ENCODE measurements at places on chromosomes 4 and X.

GRCh38 chr4:7000421-7001176, 42.6 kb upstream of the TADA2B start:
- no peak for DNase-seq

DNA sequence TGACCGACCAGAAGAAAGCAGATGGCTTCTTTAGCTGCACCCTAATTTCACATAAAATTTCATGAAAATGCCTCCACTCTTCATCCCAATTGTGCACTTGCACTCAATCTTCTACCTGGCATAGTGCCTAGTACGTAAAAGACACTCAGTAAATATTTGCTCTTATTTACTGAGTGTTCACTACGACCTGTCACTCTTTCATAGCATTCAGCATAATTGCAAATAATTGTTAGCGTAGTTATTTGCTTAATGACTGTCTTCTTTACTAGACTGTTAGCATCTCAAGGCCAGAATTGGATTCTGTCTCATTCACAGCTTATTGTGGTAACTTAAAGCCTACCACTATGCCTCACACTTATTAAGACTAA, 130.2 kb downstream of the ENOX2 start:
- no peak for DNase-seq

- DNase-seq = peak; percentile 54
Measured at GRCh38 chr4:93764639-93765246, 63.8 kb upstream of the ATOH1 start.

- no peak for DNase-seq
Measured at GRCh38 chrX:46325312-46325877, 219.8 kb downstream of the ZNF674 start.

DNA sequence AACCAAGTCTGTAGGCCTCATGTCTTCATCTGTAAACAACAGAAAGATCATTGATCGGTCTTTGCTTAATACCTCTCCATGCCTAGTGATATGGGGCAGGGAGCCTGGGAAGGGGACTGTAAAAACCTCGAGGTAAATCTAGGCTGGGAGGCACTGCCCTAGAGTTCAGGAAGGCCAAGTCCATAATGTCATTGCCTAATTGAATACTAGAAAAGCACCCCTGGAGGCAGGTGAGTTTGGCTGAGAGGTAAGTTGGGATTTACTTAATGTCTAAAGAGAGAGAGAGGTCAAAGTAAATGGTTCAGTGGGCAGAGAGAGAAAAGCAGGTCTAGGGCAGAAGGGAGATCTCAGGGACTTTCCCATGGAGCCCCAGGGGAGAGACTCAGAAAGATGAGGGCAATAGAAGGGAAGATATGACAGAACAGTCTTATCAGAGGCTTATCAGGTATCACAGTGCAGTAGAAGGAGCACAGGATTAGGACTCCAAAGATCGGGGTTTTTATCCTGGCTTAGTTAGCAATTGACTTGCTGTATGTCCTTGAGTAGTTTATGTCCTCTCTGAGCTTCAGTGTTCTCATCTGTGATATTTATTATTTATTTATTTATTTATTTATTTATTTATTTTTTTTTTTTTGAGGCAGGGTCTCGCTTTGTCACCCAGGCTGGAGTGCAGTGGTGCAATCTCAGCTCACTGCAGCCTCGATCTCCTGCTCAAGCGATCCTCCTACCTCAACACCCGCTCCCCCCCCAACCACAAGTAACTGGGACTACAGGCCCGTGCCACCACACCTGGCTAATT, 85.2 kb downstream of the SLC16A2 start:
- DNase-seq = no peak

DNA sequence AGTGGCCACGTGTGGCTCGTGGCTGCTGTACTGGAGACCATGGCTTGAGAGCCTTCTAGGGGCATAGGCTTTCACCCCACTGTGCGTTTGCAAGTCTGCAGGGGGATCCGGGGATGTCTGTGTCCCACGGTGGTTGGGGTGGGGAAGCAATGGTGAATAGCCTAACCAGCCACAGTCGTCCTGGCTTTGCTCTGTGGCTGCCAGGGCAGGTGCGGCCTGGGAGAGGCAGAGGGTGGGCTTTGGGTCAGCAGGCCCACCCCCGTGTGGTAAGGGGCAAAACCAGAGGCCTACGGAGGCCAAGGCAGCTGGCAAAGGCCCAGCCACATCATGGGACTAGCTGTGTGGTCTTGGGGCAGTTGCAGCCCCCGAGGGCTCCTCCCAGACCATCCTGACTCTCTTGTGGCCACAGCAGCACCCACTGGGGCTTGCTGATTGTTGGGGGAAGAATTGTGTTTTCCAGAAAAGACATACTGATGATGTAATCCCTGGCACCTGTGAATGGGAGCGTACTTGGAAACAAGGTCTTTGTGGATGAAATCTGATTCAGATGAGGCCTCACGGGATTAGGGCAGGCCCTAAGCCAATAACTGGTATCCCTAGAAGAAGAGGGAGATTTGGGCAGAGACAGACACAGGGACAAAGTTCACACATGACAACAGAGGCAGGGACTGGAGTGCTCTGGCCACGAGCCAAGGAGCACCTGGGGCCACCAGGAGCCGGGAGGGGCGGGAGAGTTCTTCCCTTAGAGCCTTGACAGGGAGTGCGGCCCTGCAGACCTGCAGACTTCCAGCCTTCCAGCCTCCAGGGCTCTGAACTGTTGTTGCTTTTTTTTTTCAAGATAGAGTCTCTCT, 2.9 kb downstream of the CPZ start:
- DNase-seq = no peak

DNA sequence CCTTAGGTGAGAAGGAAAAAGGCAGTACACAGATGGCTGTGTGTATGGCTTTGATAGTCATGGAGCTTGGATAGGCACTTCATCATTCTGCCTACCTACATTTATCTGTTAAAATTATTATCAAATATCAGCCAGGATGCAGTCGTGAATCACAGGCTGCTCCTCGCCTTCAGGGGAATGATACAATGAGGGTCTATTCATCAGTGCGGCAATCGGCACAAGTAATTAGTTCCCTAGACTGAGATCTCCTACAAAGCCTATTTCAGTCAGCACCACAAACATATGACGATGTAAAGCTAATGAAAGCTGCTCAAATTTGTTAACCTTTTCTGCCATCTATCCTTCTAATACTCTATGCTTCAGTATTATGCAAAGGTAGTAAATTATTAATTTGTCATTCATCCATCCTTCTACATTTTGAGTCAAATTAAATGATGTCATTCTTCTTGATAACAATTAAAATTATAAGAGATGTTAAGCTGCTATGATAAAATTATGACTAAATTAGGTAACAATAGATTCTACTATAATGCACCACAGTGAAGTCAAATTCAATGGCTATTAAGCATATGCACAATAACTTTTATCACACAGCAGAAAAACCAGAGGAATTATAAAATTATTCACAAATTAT, 19.0 kb downstream of the MAB21L2 start:
- DNase-seq = no peak

DNA sequence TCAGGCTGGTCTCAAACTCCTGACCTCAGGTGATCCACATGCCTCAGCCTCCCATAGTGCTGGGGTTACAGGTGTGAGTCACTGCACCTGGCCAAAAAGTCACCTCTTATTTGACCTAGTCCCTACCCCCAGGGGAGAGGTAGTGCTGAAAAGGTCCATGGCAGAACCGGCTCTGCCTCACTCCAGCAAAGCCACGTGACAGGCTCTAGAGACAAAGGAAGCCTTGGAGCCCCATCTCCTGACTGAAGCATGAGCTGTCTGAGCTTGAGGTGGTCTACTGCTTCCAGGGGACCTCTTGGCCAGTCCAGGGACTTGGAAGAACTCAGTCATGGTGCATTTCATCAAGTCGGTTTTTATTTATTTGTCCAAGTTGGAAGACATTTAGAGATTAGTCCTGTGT, 52.5 kb upstream of the ZNF518B start:
- no peak for DNase-seq

DNA sequence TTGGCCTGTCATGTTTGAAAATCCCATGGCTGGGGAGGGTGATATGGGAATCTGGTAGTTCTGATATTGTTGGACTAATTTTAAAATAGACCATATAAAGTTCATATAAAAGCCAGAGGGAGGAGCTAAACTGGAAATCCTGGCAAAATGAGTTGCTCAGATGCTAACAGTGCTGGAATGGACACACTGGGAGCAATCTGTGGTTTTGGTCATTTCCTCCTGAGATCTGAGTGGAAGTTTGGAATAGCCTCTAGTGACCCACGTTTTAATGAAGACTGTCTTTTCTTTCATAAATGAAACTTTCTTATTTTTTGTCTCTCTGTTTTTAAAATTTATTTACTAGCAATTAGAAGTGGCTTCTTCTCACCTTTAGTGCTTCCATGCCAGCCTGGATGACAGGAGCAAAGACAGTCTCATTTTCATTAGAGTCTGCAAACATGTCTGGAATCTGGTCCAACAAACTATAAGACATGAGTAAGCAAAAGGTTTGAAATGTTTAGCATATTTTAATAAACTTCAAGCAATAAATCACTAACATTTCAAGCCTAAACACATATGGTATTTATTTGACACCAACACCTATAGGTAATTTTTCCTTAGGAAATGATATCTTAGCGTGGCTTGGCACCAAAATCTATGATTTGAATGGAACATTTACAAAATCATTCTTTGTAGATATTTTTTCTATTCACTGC, 66.6 kb downstream of the METTL14 start:
- DNase-seq = no peak

DNA sequence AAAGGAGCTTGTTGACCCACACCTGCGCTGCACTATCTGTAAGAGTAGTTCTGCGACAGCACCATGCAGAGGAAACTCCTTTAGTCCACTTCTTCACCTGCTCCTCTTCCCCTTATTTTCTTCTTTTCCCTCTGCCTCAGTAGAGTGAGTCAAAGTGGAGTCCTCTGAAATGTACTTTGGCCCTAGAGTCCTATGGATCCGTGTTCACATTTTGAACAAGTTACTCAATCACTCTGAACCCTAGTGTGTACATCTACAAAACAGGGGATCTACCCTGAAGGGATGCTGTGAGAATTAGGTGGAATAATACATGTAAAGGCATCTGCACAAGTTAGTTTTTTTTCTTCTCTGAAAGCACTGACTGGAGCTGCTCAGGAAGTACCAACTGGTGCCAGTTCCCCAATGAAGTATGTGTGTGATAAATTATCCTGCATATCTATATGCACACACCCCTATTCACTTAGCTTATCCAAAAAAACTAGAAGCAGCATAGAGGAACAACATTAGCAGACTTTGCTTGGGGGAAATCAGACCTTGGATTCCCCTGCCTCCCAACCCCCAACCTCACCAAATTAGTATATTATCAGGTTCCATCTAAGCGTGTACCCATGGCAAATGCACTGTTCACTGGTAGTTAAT, 118.5 kb upstream of the FAM9C start:
- no peak for DNase-seq

DNA sequence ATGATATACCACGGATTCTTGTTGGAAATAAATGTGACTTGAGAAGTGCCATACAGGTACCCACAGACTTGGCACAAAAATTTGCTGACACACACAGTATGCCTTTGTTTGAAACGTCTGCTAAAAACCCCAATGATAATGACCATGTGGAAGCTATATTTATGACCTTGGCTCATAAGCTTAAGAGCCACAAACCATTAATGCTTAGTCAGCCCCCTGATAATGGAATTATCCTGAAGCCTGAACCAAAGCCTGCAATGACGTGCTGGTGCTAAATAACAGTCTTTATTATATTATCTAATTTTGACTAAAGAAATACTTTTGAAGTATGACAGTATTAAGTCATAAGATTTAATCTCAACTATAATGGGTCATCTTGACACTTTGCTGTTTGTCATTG, 18.9 kb downstream of the RAB33B start:
- DNase-seq = no peak

GRCh38 chr4:15682242-15683142, 865 bp downstream of the FAM200B start:
- DNase-seq = no peak

GRCh38 chr4:189050643-189051042, 890.0 kb upstream of the FRG1 start:
- DNase-seq = no peak

GRCh38 chr4:151486168-151486567, 77.2 kb downstream of the FHIP1A start:
- no peak for DNase-seq

DNA sequence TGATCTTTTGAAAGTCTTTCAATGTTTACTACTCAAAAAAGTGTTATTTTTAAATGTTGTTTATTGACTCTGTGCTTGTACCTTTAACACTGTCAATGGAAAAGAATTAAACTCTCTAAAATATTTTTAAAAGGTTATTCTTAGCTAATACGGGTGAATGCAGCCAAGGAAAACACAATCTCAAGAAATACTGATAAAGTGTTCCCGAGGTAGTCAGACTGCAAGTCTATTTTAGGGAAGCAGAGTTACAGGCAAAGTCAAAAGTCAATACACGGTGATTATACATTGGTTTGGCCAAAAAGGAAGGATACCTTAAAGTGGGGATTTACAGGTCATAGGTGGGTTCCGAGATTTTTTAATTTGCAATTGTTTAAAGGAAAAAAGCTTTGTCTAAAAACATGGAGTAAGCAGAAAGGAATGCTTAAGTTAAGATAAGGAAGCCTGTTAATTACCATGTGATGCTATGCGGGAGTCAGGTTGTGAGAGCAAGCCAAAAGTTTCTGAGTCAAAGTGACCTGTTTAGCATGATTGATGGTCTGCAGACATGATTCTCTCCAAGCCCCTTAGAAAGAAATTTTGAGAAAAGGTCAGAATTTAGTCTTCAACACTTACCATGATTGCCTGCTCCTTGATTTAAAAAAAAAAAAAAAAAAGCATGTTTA, 288.4 kb downstream of the KLHL4 start:
- no peak for DNase-seq

- peak; percentile 34 for DNase-seq
Measured at GRCh38 chrX:5236096-5236495, 992.6 kb downstream of the NLGN4X start.

DNA sequence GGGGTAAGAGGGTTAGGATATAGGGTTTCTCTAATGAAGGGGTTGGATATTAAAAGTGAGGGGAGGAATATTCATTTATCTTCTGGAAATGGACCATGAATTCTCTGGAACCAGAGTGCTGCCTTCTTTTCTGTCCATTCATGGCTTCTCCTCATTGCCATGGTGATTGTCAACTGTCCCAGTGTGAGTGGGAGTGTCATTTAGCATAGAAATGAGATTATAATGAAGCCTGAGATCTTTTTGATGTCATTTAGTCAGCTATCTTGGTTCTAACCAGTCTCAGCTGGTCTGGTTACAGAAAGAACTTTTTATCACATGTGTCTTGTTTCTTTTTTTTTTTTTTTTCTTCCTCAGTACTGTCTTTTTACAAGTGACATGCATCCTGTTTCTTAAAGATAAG, 497.3 kb upstream of the PITX2 start:
- no peak for DNase-seq

DNA sequence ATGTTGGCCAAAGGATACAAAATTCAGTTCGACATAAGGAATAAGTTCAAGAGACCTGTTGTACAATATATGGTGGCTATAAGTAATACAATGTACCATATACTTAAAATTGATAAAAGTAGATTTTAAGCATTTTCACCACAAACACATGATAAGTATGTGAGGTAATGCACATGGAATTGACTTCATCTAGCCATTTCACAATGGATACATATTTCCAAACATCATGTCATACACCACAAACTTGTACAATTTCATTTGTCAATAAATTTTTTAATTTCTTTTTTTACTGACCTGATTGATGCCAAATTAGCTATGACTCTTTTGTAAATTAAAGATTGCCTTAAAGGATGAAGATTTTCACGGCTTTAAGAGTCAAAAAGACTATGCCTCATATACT, 103.1 kb upstream of the VCX2 start:
- DNase-seq = no peak

- DNase-seq = no peak
Measured at GRCh38 chr4:184818216-184818564, 7.6 kb downstream of the ACSL1 start.

Measured in D341Med (cell line).